ENCODE measurements at places on chromosomes 12 and 14.

DNA sequence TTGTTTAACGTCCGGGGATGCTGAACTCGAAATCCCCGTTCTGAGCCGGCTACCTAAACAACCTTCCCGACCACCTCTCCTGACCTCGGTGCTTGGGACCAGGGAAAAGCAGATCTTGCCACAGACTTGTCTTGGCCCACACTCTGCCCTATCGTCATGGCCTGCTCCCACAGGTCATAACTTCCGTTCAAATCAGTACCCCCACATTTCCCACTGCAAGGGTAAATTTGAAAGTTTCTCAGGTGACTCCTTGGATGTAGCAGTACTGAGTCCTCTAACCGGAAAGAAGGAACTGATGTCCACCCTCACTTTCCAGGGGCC lies 612 bp upstream of the RBM23 start:
- no peak for DNase-seq

GRCh38 chr12:126093908-126094307 lies 1028.7 kb downstream of the AACS start:
- no peak for DNase-seq

DNA sequence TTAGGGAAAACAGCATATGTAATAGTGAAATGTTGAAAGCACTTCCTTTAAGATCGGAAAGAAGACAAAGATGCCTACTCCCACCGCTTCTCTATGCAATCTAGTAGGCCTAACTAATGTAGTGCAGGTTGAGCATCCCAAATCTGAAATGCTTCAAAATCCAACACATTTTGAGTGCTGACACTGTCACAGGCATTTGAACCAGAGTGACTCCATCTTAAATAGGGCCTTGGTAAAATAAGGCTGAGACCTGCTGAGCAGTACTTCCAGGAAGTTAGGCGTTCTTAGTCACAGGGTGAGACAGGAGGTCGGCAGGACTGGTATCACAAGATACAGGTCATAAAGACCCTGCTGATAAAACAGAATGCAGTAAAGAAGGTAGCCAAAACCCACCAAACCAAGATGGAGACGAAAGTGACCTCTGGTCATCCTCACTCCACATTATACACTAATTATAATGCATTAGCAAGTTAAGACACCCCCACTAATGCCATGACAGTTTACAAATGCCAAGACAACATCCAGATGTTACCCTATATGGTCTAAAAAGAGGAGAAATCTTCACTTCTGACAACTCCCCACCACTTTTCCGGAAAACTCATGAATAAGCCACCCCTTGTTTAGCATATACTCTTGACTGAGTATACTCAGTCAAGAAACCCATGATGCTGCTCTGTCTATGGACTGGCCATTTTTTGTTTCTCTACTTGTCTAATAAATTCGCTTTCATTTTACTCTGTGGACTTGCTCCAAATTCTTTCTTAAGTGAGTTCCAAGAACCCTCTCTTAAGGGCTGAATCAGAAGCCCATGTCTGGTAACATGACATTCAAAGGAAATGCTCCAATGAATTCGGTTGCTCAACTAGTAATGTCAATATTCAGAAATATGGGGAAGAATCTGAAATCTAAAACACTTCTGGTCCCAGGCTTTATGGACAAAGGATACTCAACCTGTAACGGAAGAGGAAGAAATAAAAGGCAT lies 47.1 kb upstream of the MTERF2 start:
- no peak for DNase-seq

- no peak for DNase-seq
Observed at GRCh38 chr12:9851050-9851449, 18.1 kb downstream of the CLEC2B start.

GRCh38 chr12:62214846-62215245 lies 45.4 kb upstream of the USP15 start:
- DNase-seq, result no peak

Measured in right kidney (tissue), 9 donors.